ENCODE measurements at places on chromosomes 1 and 21.

GRCh38 chr1:48678710-48679505 is 97.8 kb downstream of the BEND5 start:
- DNase-seq, result no peak

- DNase-seq, result no peak
Observed at GRCh38 chr1:212261361-212261929, 23.8 kb upstream of the PPP2R5A start.

GRCh38 chr1:181846001-181846645 is 215.4 kb downstream of the ZNF648 start:
- no peak for DNase-seq

DNA sequence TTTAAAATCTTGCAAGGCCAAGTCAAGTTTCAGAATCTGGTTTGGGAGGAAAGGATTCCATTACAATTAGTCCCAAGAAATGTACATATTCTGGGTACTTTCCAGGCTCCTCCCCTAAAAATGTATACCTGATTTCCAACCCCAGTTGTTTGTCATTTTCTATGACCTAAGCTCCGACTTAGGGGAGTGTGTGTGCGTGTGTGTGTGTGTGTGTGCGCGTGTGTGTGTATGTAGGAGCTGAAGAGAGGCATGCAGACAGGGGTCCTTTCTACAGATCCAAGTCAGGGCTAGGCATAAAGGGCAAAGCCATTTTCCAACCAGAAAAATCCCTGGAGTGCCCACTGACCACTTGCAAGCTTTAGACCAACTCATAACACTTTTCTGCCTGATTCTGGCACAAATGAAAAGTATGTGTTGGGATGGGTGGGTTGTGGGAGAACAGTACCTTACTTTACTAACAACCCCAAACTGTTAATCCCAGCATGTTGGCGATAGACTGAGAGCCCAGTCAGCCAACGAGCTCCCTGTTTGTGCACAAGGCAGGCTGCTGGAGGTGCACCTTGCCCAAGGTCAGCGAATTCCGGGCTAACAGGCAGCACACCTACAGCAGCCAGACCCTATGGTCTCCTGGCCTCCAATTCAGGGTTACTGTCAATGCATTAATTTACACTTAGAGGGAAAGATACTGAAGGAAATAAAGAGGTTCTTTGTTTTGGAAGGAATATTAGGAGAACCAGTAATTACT is 1.7 kb downstream of the TRABD2B start:
- DNase-seq, result no peak

GRCh38 chr1:107833061-107833460 is 131.9 kb downstream of the VAV3 start:
- no peak for DNase-seq

DNA sequence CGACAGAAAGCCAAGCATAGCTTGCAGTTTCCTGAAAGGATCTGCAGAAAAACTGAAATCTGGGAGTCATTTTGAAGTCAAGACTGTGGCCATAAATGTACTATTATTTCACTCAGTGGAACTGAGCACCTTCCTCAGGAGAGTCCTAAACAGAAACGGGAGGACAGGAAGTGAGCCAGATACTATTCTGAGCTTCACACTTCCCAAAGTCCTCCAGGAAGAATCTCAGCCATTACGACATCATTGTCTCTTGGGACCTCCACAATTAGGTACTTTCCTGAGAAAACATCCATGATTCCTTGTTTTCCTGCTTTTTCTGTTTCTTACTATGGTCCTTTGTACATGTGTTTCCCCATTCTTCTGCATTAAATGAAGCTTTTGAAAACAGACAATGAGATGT is 299.2 kb upstream of the USP25 start:
- no peak for DNase-seq

DNA sequence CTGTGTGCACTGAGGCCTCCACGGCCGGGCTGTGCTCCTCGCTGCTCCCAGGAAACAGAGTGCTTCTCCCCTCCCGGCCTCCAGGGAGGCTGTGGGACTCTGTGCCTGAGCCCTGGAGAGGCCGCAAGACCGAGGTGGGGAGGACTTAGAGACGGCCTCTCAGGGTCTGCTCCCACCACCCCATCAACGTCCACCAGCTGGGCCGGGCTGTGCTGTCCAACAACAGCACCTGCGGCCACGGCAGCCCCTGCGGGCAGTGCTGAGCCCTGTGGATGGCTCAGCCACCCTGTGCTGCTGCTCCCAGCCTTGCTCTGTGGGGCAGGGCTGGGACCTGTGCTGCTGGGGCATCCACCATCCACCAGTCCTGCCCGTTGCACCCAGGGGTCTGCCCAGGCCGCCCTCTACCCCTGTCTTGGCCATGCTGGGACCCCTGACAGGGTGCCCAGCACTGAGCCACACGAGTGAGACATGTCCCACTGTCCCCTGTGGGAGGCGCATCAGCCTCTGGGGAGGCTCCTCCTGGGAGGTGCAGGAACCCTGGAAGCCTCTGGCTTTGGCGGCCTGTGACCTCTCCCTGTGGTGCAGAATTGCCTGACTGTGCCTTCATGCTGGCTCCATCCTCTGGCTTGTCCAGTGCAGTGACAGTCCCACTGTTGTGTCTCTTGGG is 31.2 kb upstream of the LRRC3 start:
- DNase-seq, result no peak

DNA sequence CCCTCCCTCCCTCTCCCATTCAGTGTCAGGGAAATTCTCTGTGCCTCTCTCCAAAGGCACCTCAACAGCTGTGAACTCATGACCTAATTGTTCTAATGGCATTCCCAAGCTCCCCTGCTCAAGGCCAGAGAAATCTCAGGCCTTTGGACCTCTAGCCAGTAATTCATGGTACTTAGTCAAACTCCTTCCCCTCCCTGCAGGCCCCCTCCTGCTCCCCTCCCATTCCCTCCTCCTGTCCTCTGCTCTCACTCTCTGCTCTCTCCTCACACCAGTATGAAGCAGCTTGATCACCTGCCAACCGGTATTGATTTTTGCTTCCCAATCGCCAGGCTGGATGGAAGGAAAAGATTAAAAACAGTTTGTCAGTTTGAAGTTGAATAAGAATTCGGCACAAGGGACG is 370.5 kb upstream of the PBX1 start:
- DNase-seq, result no peak

GRCh38 chr21:38257667-38258066 is 876 bp downstream of the KCNJ15 start:
- no peak for DNase-seq

- no peak for DNase-seq
Observed at GRCh38 chr1:22824466-22824865, 113.8 kb downstream of the EPHB2 start.

Measured in activated CD4-positive, alpha-beta T cell treated with anti-CD3 and anti-CD28 coated beads, Interleukin-2, amount 50 U/mL, for 48 hours (primary cell).